ENCODE measurements at places on chromosomes 16 and 17.

DNA sequence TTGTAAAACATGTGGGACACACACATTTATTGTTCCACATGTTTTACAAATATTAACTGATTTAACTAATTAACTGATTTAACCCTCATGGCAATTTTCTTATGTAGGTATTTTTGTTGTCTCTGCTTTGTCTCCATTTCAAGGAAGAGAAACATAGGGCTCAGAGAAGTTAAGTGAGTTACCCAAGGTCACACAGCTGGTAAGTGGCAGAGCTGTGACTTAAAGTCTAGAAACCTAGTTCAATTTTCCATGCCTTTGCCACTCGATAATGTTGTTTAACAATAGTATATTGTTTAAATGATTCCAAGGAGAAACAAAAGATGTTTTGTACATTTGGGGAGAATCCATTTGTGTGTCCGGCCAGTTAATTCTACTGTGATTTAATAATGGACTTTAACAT lies 284.1 kb upstream of the CDH5 start:
- DNase-seq, result no peak

GRCh38 chr17:51666971-51667705 lies 406.8 kb downstream of the UTP18 start:
- no peak for DNase-seq

DNA sequence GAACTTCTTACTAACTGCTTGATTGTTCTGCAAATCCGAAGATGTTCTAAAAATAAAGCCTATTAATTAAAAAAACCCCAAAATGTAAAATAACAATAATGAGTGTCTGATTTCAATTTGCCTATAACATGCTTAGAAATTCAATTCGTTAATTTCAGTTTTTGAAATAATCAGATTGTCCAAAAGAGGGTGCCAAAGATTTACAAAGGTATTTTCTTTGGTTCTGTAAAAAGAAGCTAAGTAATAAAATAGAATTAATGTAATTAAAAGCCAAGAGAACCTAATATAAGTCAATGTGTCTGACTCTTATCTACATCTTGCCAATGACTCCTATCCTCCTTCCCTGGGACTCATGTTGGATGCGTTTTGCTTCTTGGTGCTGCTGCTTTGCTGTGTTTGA lies 75.0 kb upstream of the CPHXL start:
- no peak for DNase-seq

- no peak for DNase-seq
These were observed 327 bp downstream of the SDR42E2 start for GRCh38 chr16:22162656-22163009.

- no peak for DNase-seq
These were observed 24.1 kb downstream of the PRKCA start for GRCh38 chr17:66326476-66327047.

DNA sequence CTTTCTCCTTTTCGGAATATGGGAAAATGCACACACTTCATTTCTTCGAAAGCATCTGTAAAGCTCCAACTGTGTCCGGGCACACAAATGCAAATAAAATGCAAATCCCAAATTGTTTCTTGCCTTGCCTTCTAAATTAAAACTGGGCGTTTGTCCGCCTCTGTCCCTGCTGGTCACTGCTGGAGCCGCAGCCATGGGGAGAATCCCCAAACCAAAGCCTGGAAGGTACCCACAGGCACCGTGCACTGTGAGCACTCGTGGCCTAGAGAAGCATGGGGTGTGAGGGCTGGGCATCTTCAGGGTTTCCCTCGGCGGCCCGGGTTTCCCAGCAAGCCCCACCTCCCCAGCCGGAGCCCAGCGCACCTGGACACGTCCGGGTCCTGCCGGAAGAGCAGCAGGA lies 2.9 kb downstream of the SLC47A2 start:
- no peak for DNase-seq
